ENCODE measurements at places on chromosomes 16 and 17.
A peak's percentile ranks its signal among the peaks of the same experiment; 100 is the strongest.

- no peak for DNase-seq
These were observed 143.5 kb upstream of the TOX3 start for GRCh38 chr16:52690468-52690867.

GRCh38 chr16:10920726-10921427 is 21.4 kb downstream of the DEXI start:
- DNase-seq, result no peak

GRCh38 chr16:65809627-65810026 is 556.9 kb upstream of the CDH5 start:
- no peak for DNase-seq

DNA sequence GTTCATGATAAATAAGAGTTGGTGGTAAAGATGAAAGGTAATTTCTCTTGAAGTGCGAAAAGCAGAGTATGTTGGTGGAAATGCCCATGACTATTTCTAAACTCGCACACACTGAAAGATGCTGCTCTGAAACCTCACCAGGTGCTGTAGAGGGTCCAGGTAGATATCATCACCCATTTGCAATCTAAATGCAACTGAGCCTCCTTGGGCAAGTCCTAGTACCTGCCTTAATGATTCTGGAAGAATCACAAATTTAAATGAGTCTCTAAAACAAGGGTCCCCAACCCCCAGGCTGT is 5.9 kb upstream of the MMD start:
- no peak for DNase-seq

GRCh38 chr16:10983159-10983558 is 38.8 kb downstream of the CLEC16A start:
- DNase-seq, result no peak

- DNase-seq, result no peak
These were observed 14.9 kb downstream of the NAGPA start for GRCh38 chr16:5018793-5019192.

- peak; percentile 84 for DNase-seq
These were observed 32.0 kb downstream of the MBTPS1 start for GRCh38 chr16:84084570-84085270.

GRCh38 chr17:10251212-10251948 is 53.0 kb upstream of the GAS7 start:
- peak; percentile 63 for DNase-seq

GRCh38 chr17:81338274-81339190 is 43.4 kb upstream of the SLC38A10 start:
- peak; percentile 58 for DNase-seq

GRCh38 chr16:64971171-64971570 is 150.7 kb downstream of the CDH11 start:
- DNase-seq, result no peak

- no peak for DNase-seq
These were observed 158.9 kb upstream of the CACNG5 start for GRCh38 chr17:66675991-66676371.

DNA sequence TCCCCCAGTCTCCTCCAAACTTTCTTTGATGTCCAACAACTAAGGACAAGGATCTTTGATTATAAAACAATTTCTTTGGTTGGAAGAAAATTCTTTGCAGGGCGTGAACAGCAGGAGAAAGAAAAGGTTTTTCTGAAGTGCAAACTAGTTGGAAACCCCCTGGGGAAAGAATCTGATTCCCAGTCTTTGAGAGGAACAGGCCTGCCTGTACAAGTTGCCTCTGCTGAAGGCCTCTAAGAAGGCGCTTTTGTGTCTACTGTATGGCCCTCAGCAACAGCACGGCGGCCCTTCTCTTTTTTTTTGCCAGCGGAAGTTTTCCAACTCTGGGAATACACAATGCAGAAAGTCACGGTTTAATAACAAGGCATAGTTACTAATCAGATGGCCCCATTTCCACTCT is 14.0 kb downstream of the RNF43 start:
- peak; percentile 88 for DNase-seq
